ENCODE measurements at places on chromosomes 16 and 17.

GRCh38 chr17:7361906-7362305 is 7.0 kb downstream of the TMEM95 start:
- DNase-seq = no peak

- DNase-seq = no peak
These were observed 137.2 kb downstream of the SHISA9 start for GRCh38 chr16:13038591-13038990.

DNA sequence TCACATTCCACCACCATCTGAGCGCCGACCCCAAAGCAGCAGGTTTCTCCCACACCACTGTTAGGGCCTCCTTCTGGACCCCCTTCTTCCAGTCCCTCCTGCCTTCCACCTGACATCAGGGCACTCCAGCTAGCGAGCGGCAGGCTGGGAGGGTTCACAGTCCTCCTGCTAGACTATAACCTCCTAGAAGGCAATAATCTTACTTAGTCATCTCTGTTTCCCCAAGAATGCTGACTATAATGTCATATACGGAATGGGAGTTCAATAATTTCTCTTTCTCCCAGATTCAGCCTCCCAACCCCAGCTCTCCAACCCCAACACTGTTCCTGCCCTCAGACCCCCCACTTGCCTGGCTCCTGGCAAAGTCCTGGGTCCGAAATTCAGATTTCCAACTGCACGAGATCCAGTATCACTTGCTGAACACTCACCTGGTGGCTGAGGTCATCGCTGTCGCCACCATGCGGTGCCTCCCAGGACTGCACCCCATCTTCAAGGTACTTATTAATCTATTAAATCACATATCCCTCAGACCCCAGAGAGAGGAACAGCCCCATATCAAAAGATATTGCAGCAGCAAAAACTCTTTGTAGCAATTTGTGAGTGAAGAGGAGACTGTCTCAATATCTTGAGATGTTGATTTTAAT is 5.6 kb downstream of the ALOX12 start:
- no peak for DNase-seq

GRCh38 chr16:74107795-74108610 is 188.6 kb upstream of the PSMD7 start:
- DNase-seq = no peak

GRCh38 chr17:83192161-83192788 is 112.9 kb downstream of the METRNL start:
- DNase-seq = no peak

DNA sequence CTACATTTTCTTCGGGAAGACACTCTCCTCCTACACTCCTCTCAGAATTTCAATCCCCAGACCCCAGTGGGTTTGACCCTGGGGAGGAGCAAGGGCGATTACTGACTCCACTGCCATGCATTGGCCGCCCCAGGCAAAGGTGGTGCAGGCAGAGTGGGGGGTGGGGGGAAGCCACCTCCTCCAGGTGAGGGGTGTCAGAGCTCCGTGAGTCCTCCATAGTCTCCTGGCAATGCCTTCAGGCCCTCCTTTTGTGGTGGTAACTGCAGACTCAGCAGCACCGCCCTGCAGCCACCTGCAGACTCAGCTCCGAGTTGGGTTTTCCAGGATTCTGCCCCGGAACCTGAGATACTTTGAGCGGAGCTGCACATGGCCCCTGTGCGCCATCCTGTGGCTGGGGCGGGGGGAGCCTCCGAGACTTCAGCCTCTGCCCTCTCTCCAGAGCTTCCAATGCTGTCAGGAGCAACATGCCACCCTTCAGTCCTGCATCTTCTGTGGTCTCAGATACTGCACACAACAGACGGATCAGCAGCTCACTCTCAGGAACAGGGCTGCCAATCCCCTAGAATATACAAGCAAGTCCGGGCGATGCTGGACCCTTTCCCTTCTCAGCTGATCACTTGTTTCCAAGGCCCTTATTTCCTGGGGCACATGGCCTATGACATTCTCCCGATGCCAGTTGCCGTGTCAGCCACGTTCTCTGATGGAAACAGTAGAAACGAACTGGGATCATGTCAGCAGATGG is 2.4 kb upstream of the SLC47A2 start:
- no peak for DNase-seq

GRCh38 chr16:73265124-73265837 is 217.4 kb upstream of the ZFHX3 start:
- DNase-seq = no peak

DNA sequence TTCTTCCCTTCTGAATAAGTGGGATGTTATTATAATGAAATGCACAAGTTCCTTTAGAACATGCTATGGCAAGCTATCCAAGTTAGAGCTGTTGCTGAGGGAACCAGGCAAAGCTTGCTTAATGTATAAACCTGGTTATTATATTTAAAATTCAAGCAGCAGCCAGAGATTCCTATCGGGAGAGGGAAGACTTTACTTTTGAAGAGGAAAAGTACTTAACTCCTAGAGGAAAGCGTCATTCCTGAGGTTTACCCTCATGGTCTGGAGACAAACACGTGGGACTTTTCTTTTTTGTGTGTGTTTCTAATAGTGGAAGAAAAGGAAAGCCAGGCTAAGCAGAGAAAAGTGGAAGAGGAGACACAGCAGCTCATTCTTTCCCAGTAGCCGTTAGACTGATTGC is 39.9 kb upstream of the MYH10 start:
- no peak for DNase-seq

DNA sequence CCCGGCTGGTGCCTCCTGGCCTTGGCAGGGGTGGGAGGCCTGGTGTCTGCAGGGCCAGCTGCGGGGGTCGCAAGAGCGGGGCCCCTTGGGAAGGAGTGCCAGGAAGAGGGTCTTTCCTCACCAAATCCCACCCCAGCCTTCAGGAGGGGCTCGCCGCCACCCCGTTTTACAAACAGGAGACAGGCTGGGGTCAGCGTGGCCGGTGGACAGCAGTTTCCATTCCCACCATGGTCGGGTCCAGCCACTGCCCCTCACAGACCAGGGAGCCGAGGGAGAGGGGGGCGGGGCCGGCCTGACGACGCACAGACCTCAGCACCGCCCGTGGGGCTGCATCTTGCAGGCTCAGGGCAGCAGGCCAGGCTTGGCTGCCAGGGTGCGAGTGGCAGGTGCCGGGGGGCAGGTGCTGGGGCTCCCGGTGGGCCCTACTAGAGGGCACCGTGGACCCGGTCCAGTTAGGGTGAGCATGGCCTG is 7.6 kb downstream of the CBFA2T3 start:
- no peak for DNase-seq

DNA sequence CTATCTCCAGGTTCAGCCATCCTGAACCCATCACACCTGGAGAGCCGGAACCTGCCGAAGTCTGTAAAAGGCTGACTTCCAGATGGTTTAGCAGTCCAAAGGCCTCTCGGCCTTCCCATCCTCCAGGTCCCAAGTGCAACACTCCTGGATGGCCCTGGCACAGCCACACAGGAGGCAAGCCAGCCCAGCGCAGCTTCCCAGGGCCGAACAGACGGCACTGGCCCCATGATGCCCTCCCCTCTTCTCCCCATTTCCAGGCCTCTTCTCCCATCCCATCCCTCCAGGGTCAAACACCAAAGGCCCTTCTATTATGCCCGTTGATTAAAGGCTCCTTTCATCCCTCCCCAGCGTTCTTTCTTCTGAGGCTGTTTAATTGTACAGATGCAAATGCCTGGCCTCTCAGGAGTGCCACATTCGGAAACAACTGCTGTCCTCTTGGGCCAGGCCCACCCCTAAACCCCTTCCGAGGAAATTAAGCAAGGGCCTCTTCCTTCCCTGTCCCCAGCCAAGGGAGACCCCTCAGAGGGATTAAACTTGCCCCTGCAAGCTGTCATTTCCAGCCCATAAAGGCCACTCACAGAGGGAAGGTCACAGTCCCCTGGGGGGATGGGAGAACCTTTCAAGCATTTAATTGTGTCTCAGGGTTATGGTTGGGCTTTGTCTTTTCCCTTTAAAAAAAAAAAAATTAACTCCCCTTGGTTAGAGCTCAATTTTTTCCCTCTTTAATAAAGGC is 30.8 kb downstream of the AXIN2 start:
- DNase-seq = no peak

- no peak for DNase-seq
These were observed 947 bp downstream of the DDX42 start for GRCh38 chr17:63774969-63775265.

- no peak for DNase-seq
These were observed 6.2 kb downstream of the ACSF2 start for GRCh38 chr17:50432125-50432762.

DNA sequence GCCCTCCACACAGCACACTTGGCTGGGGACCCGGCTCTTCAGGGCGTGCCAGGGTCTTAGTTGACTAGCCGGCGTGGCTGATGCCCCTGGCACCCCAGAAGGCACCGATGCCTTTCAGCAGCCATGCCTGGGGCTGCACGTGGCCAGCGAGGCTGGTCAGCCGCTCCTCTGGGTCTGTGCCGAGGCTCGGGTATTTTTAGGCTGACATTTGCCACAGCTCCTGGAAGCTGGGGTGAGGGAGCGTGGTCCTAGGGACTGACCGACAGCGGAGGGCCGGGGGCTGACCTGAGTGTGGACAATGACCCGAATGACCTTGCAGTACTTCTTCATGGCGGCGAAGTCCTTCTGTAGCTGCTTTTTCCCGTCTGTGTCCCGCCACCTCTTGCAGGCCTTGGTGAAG is 3.9 kb downstream of the RPL3L start:
- DNase-seq = no peak

DNA sequence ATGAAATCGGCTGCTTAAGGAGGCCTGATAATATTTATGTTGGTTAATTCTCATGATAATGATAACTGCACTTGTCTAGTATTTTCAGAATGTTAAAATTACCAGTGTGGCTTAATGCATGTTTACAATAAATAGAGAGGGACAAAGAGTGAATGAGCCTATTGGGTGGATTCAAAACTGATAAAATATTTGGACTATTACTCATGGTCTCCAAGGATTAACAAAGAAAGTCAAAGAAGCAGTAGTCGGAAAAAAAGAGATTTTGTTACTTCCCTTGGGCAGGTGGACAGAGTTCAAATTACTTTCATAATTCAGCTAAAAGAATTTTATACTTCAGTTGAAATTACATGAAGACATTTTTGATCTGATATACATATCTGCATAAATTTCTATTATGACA is 258.2 kb upstream of the PMFBP1 start:
- DNase-seq = no peak

GRCh38 chr16:65333283-65333682 is 211.4 kb upstream of the CDH11 start:
- no peak for DNase-seq

- no peak for DNase-seq
These were observed 29.4 kb downstream of the CYB5D2 start for GRCh38 chr17:4172356-4172755.

- DNase-seq = no peak
These were observed 397.4 kb downstream of the NPIPA8 start for GRCh38 chr16:17939122-17939536.

GRCh38 chr16:30893744-30894539 is at the start of gene BCL7C:
Gene BCL7C (minus strand): TSS chr16:30894077. CDS start chr16:30893944, 133 bp downstream.
- peak; percentile 46 for DNase-seq

DNA sequence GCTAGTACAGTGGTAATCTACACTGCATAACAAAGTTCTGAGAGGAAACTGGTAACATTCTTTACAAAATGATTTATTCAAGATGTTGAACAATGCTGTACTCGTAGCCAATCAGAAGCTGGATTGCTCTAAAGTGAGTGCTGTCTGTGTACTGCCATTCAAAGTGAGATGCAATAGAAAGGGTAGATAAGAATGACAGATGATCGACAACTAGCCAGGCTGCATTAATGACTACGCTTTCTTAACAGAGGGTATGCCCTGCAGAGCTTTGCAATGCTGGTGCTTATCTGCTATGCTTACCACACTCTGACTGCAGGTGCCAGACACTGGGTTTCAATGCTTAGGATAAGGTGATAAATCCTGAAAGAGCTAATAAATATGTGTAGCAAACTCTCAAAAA is 46.1 kb upstream of the SLC25A19 start:
- no peak for DNase-seq

- peak; percentile 31 for DNase-seq
These were observed 15.3 kb downstream of the KSR1 start for GRCh38 chr17:27471321-27472269.

- DNase-seq = no peak
These were observed 66.6 kb downstream of the CNTNAP4 start for GRCh38 chr16:76343769-76344168.

GRCh38 chr16:51968749-51969148 is 578.2 kb downstream of the TOX3 start:
- no peak for DNase-seq

- DNase-seq = no peak
These were observed 53.1 kb upstream of the TANGO6 start for GRCh38 chr16:68790130-68790761.

DNA sequence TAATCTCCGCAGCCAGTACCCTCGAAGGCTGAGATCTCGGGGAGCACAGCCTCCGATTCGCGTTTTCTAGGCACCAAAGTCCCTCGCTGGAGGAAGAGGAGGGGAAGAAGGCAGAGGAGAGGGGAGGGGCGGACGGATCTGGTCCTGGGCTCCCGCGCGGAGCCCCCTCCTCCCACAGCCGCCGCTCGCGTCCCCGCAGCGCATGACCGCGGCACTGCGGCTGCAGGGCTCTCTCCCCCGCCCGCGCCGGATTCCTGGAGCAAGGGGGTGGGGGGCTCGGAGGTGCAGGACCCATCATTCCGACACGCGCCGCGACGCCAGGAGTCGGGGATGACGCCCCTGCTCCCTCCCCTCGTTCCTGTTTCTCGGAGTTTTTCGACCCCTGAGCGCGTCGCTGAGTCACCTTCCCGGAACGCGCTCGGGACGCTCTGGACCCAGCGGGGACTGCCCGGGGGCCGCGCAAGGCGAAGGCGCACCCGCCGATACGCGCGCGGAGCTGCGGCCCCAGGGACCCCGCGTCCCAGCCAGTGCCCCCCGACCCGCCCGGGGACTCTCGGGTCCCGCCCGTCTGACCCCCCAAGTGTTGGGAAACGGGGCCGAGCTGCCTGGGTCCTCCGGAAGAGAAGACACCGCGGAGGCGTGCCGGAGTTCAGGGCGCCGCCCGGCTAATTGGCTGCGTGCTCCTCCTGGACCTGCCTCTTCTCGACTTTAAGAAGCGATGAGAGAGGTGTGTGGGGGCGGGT is 1.4 kb upstream of the SPHK1 start:
- peak; percentile 27 for DNase-seq

GRCh38 chr16:67923414-67924116 is 8.1 kb downstream of the CTRL start:
- no peak for DNase-seq

DNA sequence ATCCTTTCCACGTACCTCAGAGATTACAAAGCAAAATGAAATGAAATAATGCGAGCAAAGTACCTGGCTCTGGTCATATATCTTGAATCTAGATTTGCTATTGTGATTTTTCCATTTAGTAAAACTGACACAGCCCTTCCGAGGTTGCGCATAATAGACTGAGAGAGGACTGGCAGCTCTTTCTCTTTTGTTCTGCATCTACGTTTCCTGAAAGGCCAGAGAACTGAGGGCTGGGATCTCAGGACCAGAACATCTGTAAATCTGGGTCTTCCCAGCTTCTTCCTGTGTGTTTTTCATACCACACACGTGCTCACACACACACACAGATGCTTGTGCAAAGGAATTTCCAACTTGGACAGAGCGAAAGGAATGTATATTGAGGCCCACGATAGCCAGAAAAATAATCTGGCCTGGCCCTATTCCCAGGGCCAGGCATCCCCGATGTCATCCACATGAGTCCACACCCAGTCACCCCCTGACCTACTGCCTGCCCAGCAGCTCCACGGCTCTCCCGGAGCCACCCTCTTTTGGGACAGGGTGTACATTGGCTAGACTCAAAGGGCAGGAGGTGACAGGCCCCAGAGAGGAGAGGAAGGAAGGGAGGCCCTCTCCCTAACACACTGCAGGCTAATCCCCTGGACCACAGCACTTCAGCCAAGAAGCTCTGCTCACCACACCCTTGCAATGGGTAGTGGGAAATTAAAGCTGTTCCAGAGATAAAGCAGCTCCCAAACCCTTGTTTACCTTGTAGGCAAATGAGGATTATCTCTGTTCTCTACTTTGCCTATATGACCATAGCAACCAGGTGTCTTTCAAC is 41.8 kb downstream of the NOL11 start:
- DNase-seq = no peak
